Activated CD4-positive, alpha-beta T cell treated with anti-CD3 and anti-CD28 coated beads, Interleukin-2, amount 50 U/mL, for 24 hours (primary cell): ENCODE measurements at places on chromosomes 2 and 18.

GRCh38 chr2:159773426-159773825 is 24.6 kb downstream of the CD302 start:
- no peak for DNase-seq

DNA sequence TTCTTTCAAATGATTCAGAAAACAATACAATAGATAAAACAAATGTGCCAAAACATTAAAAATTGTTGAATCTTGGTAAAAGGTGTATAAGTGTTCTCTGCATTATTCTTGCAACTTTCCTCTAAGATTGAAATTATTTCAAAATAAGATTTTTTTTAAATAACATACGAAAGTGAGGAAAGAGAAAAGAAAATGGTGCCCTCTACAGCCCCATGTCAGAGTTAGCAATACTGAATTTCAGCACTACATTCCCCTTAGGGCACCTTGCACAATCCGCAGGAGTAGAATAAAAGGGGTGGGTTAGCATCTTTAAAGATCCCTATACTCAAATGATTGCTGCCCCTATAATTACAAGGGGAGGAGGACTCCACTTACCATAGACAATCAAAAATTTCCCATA is 433.7 kb downstream of the BCL11A start:
- DNase-seq = no peak

DNA sequence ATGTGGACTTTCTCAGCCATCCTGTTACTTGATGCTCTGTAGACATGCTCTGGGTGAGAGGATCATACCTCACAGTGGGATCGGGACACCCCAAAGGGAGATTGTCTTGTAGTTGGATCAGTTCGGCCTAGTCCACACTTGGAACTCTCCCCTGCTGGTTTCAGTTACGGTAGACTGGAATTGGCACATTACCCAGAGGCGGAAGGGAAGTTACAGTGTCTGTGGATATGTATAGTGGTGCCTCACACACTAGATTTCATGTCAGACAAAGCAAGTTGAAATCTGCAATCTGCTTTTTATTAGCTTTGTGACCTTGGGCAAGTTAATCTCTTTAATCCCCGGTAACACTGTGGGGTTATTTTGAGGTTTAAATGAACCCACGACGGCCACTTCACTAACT is 16.2 kb upstream of the CTAGE1 start:
- no peak for DNase-seq

DNA sequence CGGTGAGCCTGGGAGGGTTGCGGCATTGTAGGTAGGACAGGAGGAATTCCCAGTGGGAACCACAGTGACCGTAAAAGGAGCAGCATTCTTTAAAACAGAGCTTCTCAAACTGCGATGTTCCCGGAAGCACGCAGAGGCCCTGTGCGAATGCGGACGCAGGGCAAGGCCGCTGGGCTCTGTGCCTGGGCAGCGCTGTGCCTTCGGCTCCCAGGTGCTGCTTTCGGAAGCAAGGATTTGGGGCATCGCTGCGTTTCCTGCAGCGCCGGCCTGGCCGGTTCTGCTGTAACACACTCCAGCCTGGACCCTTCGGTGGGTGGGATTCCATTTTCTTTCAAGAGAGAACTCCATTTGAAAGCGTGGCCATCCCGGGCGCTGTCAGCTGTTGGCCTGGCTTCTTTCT is 118.6 kb downstream of the PTGR3 start:
- no peak for DNase-seq

DNA sequence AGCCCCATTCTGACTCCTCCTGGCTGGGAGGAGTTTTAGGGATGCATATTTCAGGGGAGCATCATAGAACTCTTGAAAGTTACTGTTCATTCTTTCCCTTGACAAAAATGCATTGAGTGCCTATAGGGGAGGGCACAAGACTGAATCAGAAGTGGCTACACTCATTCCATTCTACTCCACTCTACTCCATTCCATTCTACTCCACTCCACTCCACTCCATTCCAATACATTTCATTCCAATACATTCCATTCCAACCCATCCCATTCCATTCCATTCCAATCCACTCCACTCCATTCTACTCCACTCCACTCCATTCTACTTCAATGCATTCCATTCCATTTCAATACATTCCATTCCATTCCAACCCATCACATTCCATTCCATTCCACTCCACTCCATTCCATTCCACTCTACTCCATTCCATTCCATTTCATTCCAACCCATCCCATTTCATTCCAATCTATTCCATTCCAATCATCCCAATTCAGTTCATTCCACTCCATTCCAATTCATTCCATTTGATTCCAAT is 110.8 kb downstream of the LOXHD1 start:
- no peak for DNase-seq

DNA sequence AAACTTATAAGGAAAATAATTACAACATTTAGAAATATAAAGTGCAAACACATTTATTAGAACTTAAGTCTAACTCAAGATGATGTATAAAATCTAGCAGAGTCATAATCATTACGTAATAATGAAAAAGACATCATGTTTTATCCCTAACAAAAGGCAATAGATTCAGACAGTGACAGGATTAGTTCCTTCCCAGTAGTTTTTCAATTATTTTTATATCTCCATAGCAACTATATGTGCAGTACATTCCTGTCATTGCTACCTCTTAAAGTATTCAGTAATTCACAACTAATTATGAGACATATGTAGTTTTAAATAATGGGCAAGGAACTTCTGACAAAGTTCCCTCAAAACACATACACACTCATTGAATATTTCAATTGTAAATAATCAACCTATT is 687.9 kb downstream of the CCDC85A start:
- no peak for DNase-seq

DNA sequence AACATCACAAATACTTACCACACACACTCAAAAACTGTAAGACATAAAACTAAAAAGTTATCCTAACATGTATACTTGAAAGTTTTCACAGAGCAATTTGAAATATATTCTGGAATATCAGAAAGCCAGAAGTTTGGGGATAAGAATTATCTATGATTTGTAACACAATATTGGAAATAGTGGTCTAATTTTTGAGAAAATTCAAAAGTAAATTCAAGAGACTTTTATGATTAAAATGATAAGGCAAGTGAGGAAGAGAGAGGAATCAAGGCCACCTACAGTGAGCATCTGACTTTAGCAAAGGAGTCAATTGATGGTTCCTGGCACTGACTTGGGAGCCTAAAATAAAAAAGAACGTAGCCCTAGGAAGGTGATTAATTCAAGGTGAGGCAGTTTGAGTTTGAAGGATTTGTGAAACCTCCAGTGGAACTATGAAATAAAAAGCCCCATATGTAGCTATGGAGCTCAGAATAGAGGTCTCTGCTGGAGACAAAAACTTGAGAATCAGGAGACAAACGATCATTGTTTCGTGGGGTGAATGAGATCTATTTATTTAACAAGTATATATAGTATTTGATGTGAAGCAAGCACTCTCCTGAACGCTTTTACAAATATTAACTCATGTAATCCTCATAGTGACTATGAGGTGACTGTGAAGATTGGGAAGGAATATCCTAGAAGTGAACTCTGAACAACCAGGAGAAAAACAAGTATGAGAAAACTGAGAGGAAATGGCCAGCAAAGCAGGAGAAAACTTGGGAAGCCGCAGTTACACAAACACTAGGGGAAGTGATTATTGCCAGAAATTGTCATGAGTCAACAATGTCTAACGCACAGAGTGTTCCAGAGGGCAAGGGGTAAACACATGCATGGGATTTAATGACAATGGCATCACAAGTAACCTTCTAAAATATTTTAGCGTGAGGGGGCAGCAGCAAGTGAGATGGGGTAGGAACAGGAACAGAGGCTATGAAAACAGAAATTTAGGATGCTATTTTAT is 12.8 kb downstream of the TFPI start:
- no peak for DNase-seq

GRCh38 chr2:47815764-47816163 is 32.8 kb downstream of the MSH6 start:
- DNase-seq = no peak

DNA sequence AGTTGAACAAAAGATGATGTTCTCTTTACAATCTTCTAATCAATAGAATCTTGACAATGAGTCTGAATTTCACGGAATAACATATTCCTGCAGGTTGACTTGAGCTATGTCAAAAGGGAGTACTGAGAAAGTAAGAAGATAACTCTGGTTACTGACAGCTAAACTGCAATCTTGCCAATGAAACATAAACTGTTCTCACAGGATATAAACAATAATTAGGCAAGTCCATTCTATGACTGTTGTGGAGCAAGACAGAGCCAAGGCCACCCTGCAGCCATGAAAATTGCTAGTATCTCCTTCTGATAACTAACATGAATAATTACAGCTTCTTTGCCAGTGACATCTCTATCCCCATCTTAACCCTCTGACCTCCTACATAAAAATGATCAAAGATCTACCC is 6.3 kb upstream of the RPRD1A start:
- no peak for DNase-seq

DNA sequence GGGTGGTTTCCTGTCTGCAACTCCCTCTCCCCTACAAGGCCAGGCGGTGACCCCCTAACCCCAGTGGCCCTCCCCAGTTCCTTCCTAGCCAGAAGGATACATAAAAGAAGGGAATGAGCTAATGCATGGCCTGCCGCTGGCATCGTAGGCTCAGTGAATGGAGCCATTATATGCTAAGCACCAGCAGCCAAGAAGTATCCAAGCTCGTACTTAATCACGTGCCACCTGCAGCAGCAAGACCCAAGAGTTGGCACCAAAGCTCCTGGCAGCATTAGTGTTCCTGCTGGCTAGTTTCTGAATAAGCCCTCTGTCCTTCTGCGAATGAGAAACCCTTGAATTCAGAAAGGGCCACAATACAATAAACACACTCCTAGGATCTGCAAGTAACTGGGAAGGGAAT is 4.3 kb downstream of the DBI start:
- no peak for DNase-seq

DNA sequence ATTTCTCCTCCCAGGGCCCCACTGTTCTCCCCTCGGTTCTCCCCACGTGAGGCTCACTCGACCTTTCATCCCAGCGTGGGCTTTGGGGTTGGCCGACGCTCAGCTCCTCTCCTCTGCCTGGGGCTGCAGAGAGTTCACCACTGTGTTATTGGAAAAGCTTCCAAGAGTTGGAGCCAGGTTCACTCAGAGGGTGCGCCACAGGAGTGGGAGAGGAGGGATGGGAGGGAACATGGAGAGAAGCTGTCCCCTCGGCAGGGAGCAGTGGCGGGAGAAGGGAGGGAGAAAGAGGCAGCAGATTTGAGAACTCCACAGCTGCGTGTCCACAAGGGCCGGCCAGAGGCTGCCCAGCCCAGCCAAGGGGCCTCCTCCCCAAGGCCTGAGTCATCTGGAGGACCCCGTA is 197.1 kb upstream of the SMAD2 start:
- no peak for DNase-seq

DNA sequence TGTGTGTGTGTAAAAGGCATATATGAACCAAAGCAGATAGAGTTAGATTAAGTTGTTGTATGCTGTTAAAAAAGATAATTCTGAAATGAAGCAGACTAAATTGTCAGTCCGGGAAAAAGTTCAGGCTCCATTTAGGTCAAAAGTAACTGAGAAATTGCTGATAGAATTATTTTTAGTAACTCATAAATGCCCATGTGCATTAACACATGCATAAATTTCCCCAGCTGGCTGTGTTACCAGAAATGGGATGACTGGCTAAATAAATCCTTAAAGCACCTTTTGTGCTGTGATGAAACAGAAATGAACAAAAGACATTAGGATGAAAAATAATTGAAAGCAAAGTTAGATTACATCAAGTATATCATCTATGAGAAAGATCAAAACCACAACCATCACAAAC is 111.3 kb downstream of the NYAP2 start:
- DNase-seq = no peak

DNA sequence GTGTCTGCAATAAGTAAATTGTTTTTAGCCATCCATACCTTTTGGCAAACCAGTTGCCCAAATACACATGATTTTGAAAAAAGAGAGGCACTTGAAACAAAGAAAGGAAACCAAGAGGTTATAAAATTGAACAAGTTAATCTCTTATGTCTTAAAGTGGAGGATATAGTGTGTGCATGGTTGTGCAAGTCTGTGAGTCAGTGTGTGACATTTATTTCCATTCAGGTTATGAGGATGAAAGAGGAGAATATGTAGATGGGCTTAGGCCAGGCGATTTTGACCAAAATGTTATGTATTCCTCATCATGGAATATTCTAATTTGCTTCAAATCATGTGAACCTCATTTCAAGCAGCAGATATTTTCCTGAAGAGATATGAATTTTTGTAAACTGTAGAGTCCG is 123.3 kb downstream of the SETBP1 start:
- DNase-seq = no peak

DNA sequence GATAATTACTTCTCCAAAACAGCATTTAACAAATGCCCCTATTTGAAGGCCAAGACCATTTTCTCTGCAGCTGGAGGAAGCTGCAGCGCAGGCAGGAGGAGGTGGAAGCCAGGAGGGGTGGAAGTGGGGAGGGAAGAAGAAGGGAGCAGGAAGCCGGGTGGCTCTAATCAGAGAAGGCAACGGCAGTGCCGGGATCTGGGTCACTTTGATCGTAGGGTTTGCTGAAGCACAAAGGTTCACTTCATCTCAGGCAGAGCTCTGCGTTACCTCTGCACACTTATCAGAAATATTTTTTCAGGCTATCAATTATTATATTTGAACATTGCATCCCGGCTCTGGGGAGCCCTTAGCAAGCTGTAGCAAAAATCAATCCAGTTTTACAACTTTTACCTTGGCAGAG is 315.8 kb upstream of the POU3F3 start:
- DNase-seq = no peak

- peak; percentile 54 for DNase-seq
Measured at GRCh38 chr2:11248-11941, 34.9 kb downstream of the FAM110C start.

DNA sequence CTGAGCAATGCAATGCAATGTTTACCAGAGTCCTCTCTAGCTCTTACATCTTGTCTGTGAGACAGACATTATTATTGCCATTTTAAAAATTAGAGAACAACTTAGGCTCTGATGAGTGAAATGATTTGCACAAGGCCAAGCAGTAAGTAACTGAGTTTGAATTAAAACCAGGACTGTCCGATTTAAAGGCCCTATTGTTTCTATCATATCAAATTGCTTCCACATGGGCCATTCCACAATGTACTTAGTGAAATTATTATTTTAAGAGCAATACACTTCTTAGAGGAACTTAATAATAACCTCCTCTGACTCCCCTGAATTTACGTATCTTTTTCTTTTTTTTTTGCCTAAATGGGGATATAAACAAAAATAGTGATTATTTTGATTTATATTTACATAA is 64.6 kb downstream of the PLCL1 start:
- DNase-seq = no peak

- no peak for DNase-seq
Measured at GRCh38 chr2:32735348-32735747, 107.5 kb downstream of the TTC27 start.

DNA sequence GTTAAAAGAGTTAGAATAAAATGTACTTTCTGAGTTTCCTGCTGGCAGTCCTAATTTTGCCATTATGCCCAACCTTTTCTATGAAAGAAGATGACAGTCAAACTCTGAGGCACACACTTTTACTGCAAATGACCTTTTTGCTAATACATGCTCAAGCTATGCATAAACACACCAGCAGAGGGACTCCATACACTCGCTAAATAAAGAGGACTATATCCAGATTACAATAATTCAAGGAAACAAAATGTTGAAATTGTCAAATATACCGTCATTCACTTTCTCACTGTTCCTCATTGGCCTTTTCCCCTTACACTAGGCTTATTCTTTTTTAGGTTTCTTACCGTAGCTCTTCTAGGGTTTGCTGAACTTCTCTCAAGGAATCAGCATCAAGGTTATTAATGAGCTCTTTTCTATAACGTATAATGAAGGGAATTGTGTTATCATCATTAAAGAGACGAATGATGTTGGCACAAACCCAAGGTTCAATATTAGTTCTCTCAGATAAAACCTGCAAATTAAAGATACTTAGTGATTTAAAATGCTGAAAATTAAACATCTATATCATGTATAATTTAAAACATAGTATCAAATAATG is 25.7 kb downstream of the SRBD1 start:
- DNase-seq = no peak
